ENCODE measurements at places on chromosomes 1 and 21.
A peak's percentile ranks its signal among the peaks of the same experiment; 100 is the strongest.

DNA sequence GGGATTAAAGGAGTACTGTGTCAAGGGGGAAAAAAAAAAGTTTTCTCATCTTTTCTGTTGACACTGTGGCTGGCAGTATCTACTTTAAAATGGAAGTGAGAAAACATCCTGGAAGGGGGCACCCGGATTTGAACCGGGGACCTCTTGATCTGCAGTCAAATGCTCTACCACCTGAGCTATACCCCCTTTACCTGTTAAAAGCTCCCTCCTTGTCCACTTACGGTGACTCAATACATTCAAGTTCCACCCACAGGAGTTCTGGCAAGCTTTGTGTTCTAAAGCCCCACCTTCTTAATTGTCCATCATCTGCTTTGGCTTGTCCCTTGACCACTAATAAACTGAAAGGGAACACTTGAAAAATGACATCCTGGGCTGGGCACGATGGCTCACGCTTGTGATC, 68.2 kb downstream of the FNBP1L start:
- DNase-seq, result peak; percentile 14

GRCh38 chr1:27915082-27915575, 19.7 kb upstream of the SMPDL3B start:
- no peak for DNase-seq

DNA sequence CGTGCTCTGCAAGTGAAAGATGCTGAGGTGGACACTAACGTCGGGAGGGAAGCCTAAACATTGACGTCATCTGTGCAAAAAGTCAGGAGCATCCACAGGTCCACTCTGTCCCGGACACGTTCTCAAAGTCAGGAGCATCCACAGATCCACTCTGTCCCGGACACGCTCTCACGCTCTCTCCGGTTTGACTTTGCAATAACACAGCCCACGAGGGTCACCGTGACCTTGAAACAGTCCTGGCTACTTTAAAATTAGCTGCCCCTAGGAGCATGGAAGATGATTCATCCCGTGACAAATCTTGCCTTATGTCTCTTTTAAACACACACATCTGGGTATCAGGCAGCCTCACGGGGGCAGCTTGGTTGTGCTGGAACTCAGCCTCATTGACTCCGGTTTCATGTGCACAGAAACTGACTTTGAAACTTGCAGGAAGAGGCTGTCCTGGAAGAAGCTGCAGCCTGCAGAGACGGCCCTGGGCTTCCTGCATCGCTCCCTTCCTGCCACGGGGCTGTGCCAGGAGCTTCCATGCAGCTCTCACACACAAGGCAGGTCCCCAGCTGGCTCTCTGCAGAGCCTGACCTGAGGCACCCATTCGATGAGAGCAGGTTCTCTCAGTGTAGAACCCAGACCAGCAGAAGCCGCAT, 18.1 kb upstream of the COL18A1 start:
- no peak for DNase-seq

DNA sequence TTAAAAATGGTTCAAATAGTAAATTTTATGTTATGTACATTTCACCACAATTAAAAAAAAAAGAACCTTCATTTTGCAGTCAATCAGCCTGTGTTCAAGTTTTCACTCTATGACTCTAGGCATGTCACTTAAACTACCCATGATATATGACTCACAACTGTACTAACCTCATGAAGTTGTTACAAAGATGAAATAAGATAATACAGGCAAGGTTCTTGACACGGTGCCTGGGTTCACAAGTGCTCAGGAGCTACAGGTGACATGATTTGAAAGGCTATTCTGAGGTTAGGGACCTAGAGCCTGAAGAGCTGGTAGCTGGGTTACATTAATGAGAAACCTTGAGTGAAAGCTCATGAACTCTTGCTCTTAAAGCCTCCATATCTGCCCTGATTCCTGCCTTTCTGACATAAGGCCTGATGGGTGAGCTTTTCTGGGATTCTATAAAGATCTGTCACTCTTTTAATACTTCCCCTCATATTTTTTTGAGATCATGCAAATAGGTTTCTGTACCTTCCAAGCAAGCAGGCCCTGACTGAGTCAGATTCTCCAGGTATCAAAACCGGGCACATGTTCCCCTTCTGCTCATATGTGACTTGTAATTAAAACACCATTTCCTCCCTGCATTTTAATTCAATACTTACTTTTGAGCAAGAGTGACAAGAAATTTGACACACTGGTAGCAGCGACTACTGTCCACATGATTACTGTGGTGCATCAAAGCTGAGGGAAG, 34.0 kb downstream of the PCSK9 start:
- DNase-seq, result no peak

DNA sequence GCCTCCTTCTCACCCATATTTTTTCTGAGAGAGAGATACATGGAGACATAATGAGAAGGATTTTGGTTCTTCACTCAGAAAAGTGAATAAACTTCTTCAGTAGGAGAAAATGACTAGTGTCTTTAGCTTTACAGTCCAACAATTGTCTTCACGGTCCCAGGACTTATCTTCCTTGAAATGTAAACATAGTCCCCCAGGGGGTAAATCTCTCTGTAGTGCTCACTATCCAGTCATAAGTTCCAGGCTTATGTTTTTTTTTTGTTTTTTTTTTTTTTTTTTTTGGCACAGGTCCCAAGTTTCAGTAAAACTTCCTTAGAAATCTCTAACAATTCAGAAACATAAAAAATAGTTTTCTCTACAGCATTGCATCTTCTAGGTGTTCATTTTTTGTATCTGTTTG, 890.2 kb upstream of the B3GALT2 start:
- no peak for DNase-seq

DNA sequence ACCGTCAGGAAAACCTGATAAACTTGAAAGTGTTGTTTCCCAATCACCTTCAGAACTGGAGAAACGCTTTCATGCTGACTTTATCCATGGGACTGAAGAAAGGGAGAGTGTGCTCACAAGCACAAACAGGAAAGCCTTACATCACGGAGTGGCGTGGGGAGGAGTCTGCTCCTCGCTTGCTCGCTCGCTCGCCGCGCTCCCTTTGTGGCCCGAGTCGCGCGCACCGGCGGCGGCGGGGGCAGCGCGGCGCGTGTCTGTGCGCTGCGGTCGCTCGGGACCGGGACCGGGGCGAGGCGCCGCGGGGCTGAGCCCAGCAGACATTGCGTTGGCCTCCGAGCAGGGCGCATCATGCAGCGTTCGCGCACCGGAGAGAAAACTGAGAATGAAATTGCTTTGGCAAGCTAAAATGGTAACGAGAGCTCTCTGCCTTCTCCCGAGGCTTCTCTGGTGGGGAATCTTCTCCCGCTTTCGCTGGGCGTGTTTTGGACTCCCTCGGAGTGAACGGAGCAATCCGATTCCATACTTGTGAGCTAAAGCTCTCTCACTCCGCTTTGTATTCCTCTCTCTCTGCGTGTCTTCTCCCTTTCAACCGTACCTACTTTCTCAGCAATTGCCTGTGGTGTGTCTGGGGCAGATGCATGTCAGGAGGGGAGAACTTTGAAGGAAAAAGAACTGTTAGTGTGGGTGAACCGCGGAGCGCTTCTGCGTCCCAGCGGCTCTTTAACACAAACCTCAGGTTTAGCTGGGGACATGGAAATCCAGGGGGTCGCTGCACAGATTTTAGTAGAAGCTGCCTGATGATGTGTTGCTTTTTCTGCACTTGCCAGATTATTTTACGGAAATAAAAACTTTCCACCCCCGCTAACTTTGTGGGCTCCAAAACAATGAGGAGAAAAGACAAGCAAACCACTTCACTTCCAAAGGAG, at the start of gene RGL1:
RGL1 (plus strand) TSS at position 205 of the 926 bp plus-strand sequence; CDS start at position 383, 178 bp downstream.
- DNase-seq, result peak; percentile 32

DNA sequence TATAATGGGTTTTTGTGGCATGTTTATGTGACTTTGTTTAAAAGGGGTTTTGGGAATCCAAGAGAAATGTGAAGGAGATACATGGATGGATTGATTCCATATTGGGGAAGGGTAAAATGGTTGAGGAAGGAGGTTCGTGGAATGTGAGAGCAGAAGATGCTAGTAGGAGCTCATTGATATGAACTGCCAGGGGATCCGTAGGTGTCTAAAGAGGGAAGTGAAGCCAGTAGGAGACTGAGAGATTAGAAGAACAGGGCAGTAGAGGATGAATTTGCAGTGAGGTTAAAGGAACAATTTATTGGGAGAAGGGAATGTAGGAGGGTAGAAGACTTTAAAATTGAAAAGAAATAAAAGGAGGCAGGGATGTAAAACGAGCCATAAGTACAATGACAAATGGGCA, 252.6 kb downstream of the GPR52 start:
- no peak for DNase-seq

- DNase-seq, result peak; percentile 13
These were observed 50.8 kb downstream of the HS2ST1 start for GRCh38 chr1:86965012-86965826.

- DNase-seq, result no peak
These were observed 6.0 kb downstream of the CYB561D1 start for GRCh38 chr1:109499661-109500536.

DNA sequence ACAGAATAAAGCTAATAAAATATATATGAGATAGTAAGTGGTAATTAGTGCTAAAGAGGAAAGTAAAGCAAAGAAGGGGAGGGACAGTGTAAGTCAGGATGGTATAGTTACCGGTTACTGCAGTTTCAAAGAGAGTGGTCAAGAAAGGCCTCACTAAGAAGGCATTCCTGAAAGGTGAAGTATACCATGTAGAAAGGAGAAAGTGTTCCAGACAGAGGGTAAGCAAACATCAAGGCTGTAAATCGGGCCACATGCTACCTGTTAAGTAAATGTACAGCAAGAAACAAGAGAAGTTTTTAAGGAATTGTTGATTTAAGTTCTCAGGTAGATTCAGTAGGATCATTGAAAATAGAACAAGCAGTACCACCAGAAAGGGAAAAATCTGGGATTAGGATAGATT, 9.7 kb downstream of the DESI2 start:
- DNase-seq, result no peak

DNA sequence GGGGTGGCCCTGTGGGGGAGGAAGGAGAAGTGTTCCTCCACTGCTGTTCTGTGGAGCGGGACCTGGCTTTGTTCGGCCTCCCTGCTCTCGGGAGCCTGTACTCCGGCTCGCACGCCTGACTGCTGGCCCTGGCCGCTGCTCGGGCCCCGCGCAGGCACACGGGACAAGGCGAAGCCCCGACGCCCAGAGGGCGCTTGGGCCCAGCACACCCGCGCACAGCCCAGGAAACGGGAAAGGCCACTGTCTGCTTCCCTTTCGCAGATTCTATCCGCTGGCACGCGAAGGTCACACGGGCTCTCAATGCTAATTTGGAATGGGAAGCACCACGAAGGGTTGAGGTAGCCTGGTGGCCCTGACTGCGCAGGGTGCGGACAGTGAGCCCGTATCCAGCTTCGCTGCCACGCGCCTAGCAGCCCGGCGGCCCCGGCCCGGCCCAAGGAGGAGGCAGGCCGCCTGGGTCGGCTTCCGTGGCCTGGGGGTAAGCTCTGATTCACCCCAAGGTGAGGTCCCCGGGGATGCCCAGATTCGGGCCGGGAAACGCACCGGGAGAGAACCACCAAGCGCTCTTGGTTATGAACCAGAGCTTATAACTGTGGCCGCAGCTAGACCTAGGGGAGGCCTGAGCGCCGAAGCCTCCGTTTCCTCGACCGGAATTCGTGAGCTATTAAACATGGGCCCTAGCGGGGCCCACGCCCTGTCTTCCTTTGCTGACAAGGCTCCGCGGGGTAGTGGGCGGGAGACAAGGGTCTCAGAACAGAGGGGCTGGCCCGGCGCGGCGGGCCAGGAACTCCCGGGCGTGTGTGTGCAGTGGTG, 19.7 kb upstream of the TBX15 start:
- DNase-seq, result no peak

DNA sequence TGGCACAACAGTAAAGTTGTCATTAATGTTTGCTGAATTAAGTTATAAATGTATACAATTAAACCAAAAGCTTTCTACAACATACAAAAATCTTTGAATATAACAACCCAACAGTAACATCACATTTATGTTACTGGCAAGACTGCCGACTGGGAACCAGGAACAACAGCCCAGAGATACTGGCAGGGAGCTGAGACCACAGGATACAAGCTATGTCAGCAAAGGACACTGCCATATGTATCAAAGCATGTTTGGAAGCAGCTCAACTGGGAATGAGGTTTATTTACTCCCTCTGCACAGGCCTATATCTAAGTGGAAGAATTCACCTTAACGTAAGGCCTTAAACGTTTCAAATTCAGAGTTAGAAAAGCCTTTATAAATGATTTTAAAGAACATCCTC, 50.4 kb downstream of the ARHGAP29 start:
- no peak for DNase-seq

DNA sequence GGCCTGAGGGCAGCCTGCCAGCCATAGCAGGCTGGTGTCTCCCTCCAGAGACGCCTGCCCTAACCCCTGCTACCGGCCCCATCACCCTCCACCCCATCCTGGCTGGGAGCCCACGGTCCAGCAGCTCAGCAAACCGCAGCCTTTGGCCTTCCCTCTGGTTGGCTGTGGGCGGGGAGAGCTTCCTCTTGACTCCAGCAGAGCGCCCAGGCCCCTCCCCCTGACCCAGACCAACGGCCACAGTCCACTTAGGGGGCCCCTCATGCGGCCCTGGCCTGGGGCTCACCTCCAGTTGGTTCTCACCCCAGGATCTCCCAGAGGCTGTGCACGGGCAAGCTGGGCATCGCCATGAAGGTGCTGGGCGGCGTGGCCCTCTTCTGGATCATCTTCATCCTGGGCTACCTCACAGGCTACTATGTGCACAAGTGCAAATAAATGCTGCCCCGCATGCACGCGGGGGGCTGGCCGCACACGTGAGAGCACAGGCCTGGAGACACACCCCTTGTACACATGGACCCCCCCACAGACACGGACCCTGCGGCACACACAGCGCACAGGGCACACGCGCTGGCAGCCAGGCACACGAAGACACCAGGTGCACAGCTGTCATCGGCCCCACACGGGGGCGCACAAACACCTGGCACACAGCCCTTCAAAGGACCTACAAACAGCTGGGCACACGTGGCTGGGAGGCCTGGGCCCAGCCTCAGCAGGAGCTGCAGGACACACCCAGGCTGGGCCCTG, 3.1 kb downstream of the SMIM1 start:
- DNase-seq, result peak; percentile 51

DNA sequence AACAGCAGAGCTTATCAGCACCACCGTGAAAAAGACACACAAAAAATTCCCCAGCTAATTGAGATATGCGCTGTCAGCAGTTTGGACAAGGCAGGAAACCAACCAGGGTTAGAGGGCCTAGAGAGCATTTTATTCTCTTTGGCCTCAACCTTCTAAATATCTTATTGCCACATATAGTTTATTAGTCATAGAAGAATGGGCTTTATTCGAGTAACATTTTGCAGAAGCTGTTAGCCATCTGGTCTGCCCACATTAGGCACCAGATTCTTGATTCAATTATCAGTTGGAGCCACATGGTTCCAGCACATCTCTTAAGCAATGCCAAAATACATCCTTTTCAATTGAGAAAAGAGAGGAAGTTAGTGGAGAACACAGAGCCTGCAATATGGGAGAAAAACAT, 109.9 kb upstream of the CXADR start:
- no peak for DNase-seq

- no peak for DNase-seq
These were observed 40.0 kb downstream of the MIA3 start for GRCh38 chr1:222657899-222658298.

Measured in RWPE1 (cell line).